IMR-90 (cell line): ENCODE measurements at places on chromosomes 2 and 18. TPM values are rescaled to one million over a fixed set of nuclear protein-coding genes. Genes with fewer than 3 reads are reported as not detected.

DNA sequence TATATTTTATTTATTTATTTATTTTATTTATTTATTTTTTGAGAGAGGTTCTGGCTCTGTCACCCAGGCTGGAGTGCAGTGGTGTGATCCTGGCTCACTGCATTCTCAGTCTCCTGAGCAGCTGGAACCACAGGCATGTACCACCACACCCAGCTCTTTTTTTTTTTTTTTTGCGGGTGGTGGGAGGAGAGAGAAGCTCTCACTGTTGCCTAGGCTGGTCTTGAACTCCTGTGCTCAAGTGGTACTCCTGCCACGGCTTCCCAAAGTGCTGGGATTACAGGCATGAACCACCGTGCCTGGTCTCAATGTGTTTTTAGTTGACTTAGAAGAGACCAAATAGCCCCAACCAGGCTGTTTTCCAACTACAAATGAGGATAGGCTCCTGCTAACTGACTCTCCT lies 80.7 kb downstream of the PDCL3 start:
- DNase-seq, result no peak

- no peak for DNase-seq
Observed at GRCh38 chr18:12345491-12346239, 31.4 kb downstream of the AFG3L2 start.

DNA sequence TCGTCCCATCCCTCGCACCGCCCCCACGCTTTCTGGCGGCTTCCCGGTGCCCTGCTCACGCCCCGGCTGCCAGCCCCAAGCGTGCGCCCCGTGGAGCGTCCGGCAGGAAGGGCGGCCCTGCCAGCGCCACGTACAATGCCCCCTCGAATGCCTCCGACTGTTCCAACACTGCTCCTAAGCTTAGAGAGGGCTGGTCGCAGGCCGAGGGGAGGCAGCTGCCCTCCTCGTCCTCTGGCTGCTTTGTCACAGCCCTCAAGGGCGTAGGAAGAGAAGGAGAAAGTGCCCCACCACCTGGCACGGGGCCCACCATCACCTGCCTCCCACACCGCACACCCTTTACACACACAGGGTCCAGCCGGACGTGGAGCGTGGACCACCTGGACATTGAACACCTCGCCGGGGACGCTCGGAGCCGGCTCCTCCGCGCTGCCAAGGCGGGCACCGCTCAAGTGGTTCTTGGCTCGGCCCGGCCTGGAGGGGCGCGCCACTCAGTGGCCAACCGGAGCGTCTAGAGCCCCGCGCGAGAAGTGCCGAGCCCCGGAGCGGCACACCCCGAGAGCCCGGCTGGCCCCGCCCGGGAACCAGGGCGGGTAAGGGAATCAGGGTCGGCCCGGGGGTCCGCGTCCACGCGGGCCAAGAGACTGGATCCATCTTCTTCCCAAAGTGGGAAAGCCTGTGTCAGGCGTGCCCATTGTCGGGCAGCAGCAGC lies 830 bp downstream of the DNER start:
- DNase-seq, result no peak

DNA sequence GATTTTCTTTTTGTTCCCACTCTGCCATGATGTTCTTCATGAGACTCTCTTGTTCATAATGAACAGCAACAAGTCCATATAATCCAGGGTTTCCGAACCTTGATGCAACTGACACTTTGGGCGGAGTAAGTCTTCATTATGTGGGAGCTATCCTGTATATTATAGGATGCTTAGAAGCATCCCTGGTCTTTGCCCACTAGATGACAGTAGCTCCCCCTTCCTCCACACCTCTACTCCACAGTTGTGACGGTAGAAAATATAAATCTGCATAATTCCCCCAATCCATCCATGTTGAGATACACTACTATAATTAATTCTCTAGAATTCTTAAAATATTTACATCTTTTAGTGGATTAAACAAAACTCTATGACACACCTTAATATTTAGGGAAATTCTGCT lies 482.2 kb upstream of the CELF4 start:
- DNase-seq, result no peak

GRCh38 chr2:237316339-237316738 lies 97.6 kb downstream of the COL6A3 start:
- DNase-seq, result no peak

DNA sequence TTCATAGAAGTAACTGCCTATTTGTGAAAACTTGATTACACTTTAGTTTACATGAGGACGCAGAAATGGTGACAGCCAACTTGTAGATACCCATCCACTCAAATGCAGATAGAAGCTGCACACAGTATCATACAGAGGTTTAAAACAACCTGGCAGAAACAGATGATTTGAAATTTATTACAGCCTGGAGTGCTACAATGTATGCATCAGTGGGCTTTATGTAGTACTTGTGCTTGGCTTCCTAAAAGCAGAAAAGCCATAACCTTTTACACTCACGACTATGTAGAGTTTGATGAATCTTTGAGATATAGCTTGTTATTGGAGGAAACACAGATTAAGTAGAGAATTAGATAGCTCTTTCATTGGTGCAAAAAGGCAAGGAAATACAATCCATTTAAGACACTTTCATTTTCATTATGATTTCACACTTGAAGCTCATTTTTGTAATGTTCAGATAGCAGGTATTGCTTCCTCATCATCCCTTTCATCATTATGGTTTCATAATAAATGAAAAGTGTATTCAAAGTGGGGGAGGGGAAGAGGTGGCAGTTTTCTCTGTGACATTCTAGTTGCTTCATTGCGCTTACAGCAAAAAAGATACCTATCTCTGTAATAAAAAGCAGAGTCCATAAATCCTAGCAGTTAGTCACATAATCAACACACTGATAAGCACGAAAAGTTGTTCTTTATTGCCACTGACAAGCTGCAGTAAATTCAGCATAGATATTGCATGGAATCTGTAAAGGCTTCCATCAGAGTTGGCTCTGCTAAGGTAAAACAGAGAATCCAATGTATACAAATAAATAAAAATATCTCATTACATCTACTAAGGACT lies 789.8 kb upstream of the FSHR start:
- no peak for DNase-seq

- no peak for DNase-seq
Observed at GRCh38 chr2:112026509-112026908, 28.6 kb upstream of the TMEM87B start.

DNA sequence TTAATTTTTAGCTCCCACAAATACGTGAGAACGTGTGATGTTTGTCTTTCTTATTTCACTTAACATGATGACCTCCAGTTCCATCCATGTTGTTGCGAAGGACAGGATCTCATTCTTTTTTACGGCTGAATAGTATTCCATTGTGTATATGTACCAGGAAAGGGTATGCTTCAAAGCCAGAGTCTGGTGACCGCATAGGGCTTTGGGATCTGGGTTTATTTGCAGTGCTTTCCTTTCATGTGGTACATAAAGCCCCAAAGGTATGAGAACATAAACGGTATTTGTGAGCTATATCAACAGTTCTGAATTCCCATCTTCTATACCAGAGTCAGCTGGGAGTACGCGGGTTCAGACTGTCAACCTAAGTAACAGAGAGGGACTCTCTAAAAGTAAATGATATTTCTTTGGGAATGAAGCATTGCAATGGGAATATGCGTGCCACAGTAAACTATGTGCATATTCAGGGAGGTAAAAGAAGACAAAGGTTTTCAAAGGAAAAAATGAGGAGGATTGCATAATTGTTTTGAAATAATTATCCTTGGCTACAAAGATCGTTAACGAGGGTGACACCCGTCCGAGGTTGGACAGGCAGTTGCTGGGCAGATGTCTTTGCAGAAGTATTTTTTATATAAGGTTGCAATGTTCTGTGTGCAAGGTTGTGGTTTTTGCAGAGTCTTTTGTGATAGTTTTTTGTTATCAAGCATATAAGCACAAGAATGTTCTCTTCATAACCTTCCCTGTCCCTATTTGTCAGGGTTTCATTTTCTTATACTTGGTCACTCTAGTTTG lies 24.4 kb downstream of the CRYGD start:
- no peak for DNase-seq

GRCh38 chr2:2024751-2025481 lies 280.6 kb upstream of the PXDN start:
- DNase-seq, result no peak

DNA sequence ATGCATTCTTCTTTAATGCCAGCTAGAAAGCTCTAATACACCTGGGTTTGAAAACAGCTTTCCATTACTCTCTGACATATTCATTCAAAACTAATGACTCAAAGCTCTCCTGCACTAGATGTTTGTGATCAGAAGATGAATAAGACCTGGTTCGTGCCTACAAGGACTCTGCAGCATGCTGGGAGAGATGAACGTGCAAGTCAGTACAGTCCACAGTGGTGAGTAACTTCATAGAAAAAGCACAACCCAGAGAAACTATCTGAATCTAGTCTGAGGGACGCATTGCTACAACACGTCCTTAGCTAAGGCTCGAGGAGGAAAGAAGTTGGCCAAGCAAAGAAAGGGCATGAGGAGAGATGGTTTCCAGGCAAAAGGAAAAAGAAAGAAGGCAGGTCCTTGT lies 234.3 kb downstream of the OSR1 start:
- DNase-seq, result peak; percentile 95

DNA sequence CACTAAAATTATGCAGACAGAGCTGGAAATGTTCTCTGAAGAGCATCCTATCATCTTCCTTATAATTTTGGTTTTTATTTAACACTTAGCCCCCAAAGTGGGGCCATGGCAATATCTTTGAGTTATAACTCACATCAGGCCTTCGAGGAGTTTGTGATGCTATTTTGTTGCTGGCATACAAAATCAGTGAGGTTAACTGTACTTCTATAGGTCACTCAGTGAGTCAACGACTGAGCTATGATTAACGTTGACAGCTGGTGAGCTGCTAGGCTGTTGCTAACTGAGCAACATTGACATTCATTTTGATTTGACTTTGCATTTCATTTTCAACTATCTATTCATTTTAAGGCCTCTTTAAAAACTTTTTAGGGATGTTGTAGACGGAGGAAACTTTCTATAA lies 50.0 kb downstream of the GPD2 start:
- DNase-seq, result peak; percentile 60

DNA sequence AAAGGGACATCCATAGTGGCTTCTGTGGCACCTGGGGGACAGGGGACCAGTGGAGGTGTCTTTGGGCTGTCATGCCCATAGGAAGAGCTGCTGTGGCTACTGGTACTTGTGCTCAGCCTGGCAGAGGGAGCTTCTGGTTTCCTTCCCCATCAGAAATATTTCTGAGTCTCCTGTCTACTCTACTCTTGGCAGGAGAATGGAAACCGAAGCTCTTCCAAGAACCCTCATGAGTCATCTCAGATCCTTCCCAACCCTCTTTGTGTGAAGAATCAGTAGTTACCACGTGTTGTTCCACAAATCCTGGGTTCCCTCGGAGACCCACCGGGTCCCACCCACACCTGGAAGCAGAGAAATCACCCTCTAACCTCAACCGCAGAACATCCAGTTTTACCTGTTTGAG lies 234.9 kb downstream of the FHOD3 start:
- DNase-seq, result peak; percentile 69

- no peak for DNase-seq
Observed at GRCh38 chr2:240872317-240873097, 3.9 kb downstream of the AGXT start.

DNA sequence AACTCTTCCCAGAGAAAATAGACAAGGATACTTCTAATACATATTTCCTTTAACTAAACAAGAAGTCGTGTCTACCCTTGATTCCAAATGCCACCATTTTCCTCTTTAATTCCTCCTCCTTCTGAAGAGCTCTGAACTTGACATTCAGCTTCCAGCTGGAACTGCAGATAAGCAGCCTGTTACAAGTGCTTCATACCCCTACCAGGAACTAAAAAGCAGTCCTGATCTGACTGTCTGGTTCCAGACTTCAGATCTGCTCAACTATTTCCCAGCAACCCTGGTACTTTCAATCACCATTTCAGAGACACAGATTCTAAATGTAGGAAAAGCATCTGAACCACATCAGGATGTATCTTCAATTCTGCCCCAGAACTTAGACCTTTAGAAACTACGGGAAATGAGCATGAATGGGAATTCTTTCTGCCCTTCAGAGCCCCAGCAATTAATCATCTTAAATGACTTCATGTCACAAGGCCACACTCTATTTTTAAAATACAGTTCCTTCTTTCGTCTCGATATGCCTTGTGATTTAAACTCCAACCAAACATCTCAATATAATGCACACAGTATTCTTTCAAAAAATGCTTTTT lies 159.5 kb downstream of the L3MBTL4 start:
- no peak for DNase-seq

DNA sequence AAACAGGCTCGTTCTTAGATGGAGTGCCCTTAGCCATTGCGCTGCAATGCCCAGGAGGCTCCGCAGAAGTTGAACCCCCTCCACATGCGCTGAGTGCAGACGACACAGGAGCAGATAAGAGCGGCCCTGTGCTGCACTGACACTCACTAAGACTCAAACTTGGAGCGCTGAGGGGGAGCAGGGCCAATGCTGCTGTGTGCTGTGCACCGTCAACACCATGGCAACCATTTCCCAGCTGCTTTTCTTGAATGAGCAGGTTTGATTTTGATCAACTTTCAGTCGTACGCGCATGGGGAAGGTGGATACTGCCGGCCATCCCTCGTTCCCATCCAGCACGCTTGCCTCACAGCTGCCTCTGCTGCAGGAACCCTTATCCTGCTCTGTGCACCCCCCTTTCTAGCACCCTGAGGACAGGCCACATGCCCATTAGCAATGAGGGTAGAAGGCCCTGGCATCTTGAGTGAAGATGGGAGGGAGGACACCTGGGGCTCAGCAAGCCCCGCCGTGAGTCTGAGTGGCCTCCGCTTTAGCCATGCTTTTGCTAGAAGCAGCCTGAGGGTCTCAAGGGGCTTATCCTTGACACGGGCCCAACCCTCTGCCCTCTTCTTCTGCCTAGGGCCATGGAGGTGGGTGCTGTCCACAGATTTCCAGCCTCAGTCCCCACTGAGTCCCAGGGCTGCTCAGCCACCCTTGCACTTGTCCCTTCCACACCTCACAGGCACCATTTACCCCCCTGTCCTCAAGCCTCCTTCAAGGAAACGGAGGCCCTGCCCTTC lies 271.9 kb downstream of the PHLPP1 start:
- DNase-seq, result no peak

- no peak for DNase-seq
Observed at GRCh38 chr18:55289048-55289447, 298.9 kb downstream of the TCF4 start.

DNA sequence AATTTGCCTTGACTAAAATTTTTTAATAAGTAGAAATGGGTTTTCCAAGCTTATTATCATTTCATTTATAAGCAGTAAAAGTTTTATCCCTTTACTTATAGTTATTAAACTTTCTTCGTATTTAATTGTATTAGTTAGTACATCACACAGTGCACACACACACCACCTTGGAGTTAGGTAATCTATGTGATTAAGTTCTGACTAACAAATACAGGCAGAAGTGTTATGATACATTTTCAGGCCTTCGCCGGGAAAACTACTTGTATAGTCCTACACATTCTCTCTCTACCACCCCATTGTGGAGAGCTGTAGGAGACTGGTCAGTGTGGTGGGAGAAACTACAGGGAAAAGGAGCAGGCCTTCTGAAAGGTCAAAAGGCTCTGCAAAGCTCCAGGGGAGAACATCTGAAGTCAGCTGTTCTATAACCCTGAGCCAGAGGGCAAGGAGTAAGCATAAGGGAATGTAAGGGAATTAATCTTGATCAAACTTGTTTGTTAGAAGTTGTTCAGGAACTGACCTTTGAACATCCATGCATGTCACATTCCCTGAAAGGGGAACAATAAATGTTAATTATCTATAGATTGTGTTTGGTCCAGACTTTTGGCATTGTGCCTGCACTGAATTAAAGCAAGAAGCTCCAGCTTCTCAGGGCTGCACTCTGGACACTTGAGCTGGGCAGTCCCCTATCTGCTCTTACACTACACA lies 231.7 kb downstream of the FSIP2 start:
- no peak for DNase-seq

CABLES1 gene
- 4.4 and 4.7 TPM in 2 replicates for polyA plus RNA-seq

CCT7 gene
- polyA plus RNA-seq, result 321 and 329 TPM in 2 replicates

TMEFF2 gene
- polyA plus RNA-seq, result 2.9 and 3.0 TPM in 2 replicates

MAB21L4 gene
- not detected in 2 replicates for polyA plus RNA-seq

CAPN14 gene
- 0.07 and 0.09 TPM in 2 replicates for polyA plus RNA-seq

TMEM178A gene
- polyA plus RNA-seq, result 1.1 and 1.8 TPM in 2 replicates

UGT1A10 gene
- polyA plus RNA-seq, result not detected in 2 replicates
